NCI-H345 (cell line): ENCODE measurements at places on chromosomes 7 and 10.

DNA sequence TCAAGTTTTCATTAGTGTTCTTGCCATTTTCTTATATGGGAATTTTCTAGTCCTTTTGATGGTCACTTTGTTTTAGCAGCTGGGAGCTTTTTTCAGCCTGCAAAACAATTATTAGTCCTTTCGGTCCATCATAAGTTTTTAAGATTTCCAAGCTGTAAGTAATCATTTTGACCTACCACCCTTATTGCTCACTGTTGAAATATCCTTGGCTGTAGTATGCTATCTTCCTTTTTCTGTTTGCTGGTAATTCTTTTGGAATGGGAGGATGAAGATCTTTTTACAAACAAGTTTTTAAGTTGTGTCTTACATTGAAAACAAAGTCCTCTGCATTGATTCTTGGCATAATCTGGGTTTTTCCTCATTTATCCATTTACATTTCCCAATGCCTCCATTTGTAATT is 24.0 kb downstream of the BZW2 start:
- DNase-seq = no peak

- peak; percentile 44 for DNase-seq
These were observed 712 bp downstream of the FOXP2 start for GRCh38 chr7:114415064-114415989.

DNA sequence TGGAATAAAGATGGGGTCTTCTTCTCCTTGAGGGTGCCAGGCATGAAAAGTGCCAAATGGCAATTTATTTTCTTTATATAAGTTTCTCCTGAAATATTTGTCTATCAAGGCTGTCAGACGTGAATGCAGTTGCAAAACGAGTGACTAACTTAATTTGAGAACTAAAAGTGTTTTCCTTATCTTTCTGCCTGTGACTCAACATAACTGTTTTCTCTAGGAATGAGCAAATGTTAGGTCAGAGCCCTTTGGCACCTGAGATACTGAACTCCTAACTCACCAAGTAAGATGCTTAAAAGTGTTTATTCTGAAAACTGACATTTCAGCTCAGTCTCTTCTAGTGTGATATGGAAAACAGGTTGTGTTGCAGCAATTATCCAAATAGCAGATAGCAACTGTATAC is 197.0 kb downstream of the STK31 start:
- no peak for DNase-seq

DNA sequence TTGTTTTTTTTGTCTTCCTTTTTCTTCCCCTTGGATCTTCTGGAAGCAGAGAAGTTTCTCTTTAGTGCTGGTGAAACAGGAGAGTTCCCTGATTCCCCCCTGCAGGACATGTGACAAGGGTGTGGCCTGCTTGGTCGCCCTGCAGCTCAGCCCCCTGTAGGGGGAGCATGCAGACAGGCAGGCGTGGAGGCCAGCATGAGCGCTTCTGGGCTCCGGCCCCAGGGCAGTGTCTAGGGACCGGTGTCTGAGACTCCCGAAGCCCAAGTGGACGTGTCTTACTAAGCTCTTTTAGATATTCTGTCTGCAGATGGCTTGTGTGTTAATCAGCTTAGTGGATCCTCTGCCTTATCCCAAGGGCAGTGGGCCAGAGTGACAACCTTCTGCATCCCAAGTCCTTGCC is 26.1 kb downstream of the PRSS58 start:
- DNase-seq = no peak

DNA sequence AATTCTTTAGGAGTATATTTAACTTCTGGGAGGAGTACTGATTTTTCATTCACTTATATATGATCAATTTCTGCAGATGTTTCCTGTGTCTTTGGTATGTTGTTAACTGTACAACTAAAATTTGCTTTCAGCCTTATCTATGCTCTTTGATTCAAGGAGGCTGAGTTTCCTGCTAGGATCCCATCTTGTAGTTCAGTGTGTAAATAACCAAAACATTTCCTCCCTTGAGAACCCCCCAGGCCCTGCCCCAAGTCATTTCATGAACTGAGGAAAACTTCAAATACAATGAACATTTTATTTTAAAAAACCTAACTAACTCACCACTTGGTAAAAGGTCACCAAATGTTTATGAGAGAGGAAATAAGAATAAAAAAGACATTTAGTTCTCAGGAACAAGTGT is 55.5 kb downstream of the VWA2 start:
- DNase-seq = no peak

DNA sequence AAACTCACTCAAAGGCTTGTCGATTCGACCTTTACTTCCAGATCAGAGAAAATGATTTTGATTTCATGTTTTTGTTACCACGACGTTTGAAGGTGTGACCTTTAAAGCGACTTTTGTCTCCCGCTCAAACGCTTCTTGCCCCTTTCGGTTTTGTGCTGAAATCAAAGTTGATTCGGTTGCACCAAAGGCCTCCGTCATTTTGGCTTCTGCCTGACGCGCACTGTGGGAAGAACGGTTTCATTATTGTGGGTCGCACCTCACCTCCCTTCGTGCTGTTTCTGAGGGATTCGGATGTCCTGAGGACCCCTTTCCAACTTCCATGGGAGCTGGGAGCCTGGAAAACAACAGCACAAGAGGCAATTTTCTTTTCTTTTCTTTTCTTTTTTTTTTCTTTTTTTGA is 176.9 kb downstream of the DNAJB6 start:
- DNase-seq = no peak

DNA sequence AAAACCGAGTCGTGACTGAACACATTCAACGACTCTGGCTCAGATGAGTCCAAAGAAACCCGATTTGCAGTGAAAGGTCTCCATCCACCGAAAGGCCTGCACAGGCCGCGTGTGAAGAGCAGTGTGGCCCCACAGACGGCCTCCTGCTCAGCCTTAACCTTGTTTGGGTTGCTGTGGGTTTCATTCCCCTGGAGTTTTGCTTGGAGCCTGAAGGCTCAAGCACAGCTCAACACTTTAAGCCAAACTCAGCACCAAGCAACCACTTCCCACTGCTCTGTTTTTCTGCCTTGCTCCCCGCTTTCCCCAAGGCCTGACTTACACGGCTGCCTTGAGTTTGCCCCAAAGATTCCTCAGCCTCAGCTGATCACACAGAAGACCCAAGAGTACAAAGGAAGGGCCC is 398.2 kb upstream of the NFE2L3 start:
- no peak for DNase-seq

DNA sequence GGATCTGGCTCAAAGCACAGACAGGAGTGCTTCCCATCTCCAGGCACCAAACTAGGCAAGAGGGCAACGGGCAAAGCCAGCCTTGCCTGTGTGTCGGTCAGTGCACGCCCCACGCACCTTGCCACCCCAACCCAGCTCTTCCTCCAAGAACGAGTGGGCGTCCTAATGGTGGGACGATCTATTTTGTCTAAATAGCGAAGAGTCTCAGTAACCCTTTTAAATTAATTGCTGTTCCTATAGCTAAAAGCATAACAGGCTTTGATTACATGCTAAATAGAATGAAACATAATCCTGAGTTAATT is 12.2 kb downstream of the EN2 start:
- DNase-seq = no peak

- DNase-seq = no peak
These were observed at the start of gene MRC1 for GRCh38 chr10:17808971-17809841. Gene MRC1 (plus strand): TSS chr10:17809348. CDS start chr10:17809466, 118 bp downstream.

GRCh38 chr10:79084012-79084971 is 15.5 kb downstream of the ZMIZ1 start:
- peak; percentile 8 for DNase-seq

- no peak for DNase-seq
These were observed 28.3 kb upstream of the FRMD4A start for GRCh38 chr10:14358886-14359573.

GRCh38 chr10:98332623-98333269 is 64.8 kb upstream of the LOXL4 start:
- DNase-seq = peak; percentile 6

GRCh38 chr10:133475821-133476640 is 22.3 kb downstream of the SCART1 start:
- no peak for DNase-seq

DNA sequence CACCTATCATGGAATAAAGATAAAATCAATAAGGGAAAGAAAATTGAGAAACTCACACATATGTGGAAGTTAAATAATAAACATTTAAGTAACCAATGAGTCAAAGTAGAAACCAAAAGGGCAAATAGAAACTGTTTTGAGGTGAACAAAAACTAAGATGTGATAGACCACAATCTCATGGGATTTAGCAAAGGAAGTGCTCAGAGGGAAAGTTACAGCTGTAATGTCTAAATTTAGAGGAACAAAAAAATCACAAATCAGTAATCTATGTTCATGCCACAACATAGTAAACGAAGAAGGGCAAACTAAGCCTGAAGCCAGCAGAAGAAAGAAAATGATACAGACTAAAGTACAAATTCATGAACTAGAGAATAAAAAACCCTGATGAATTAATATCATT is 16.3 kb downstream of the CYP3A4 start:
- no peak for DNase-seq

GRCh38 chr7:7119729-7120128 is 62.6 kb upstream of the C1GALT1 start:
- DNase-seq = no peak

DNA sequence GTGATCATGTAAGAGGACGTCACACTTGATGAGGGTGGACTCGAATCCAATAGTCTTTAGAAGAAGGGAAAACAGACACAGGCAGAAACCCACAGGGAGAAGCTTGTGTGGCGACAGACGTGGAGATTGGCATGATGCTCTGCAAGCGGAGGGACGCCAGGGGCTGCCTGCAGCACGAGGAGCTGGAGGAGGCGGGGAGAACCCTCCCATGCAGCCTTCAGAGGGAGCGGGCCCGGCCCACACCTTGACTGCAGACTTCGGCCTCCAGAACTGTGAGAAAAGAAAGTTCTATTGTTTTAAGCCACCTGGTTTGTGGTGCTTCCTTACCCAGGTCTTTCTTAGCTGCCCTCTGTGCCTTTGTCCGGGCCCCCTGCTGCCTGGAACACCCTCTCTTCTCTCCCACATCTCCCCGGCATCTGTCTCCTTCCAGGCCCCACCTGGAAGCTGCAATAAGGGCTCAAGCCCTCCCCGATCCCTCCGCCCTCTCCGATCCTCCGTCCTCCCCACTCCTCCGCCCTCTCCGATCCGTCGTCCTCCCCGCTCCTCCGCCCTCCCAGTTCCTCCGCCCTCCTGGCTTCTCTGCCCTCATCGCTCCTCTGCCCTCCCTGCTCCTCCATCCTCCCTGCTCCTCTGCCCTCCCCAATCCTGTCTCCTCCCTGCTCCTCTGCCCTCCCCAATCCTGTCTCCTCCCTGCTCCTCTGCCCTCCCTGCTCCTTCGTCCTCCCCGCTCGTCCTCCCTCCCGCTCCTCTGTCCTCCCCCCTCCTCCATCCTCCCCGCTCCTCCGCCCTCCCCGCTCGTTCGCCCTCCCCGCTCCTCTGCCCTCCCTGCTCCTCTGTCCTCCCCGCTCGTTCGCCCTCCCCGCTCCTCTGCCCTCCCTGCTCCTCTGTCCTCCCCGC is 17.4 kb upstream of the PRKAG2 start:
- no peak for DNase-seq

- DNase-seq = no peak
These were observed 150.5 kb downstream of the PLXDC2 start for GRCh38 chr10:19966751-19967150.

DNA sequence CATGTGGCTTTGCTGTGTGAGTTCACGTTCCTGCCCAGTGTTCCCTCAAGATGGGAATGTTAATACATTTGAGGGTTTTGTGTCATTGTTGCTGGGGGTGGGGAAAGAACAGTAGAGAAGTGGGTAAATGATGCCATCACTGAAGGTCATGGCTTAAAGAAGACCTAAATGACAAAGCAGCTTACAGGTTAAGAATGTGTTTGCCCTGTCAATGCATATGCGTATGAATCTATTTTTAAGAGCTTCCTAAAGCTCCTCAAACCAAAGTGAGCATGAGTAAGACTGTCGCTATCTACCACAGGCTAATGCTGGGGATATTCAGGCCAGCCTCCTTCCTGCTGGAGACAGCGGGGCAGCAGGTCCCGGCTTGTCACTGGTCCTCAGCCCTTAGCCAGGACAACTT is 162.9 kb downstream of the CREB5 start:
- no peak for DNase-seq

GRCh38 chr10:111034598-111035310 is 42.1 kb upstream of the ADRA2A start:
- no peak for DNase-seq

DNA sequence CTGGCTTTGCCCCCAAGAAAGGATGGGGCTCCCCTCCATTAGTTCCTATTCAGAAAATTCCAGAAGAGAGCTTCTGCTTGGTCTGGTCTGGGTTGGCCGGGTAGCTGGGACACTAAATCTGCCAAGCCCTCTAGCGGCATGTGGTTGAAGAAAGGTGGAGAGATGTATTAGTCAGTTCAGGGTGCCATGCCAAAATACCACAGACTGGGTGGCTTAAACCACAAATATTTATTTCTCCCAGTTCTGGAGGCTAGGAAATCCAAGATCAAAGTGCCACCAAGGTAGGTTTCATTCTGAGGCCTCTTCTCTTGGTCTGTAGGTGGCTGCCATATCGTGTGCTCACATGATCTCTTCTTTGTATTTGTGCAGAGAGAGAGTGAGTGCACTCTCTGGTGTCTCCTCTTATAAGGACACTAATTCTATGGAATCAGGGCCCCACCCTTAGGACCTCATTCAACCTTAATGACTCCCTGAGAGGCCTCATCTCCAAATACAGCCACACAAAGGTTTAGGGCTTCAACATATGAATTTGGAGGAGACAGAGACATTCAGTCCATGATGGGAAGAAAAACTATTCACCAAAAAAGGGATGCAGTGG is 38.7 kb upstream of the MTPAP start:
- no peak for DNase-seq

DNA sequence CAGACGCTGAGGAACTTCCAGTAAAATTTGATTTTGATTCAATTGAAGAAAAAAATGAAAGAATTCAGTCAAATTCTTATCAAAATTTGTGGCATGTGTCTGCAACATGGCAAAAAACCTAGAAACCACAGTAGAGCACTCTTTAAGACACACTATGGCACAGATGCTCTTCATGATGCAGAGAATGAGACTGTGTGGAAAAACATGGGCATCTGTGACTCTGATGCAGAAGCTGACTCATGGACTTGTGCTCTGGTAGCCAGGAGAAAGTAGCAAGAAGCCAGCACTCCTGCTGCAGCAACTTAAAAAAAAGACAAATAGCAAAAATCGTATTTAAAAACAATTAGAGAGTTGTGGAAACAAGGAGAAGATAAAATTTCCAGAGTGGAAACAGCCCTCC is 8.9 kb upstream of the KCNK18 start:
- no peak for DNase-seq

GRCh38 chr7:137328373-137329120 is 15.0 kb downstream of the PTN start:
- DNase-seq = peak; percentile 69
